NCI-H1105 treated with DMSO at 0.1 percent for 48 hours (cell line): ENCODE measurements at places on chromosomes 12 and 14.
A peak's percentile ranks its signal among the peaks of the same experiment; 100 is the strongest.

DNA sequence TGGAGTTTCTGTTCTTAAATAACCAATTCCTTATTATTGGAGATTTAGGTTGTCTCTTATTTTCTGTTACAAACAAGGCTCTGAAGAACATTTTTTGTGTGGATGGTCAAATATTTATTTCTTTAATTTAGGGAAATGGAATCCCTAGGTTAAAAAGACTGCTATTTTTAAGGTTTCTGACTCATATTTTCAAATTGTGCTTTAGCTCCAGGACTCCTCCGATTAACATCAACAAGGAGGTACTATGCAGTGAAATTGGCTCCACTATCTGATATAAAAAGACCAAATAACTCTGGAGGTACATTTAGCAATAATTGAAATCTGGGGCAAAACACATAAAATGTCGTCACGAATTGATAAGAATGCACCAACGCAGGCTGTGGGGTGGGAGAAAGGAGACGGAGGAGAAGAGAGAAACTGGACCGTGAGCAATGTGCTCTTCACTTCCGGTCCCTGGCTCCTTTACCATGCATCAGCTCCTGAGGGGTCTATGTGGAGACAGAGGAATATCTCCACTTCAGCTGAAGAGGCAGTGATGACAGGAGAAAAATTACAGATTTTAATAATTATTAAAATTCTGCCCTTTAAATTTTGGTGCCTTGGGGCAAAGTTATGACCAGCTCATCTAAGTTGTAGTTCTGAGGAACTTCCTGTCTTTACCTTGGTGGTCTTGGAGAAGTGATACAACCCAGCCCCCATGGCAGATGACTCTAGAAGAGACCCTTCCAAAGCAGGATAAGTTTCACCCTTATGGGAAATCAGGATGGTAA, 90.2 kb upstream of the BTG1 start:
- DNase-seq: no peak

DNA sequence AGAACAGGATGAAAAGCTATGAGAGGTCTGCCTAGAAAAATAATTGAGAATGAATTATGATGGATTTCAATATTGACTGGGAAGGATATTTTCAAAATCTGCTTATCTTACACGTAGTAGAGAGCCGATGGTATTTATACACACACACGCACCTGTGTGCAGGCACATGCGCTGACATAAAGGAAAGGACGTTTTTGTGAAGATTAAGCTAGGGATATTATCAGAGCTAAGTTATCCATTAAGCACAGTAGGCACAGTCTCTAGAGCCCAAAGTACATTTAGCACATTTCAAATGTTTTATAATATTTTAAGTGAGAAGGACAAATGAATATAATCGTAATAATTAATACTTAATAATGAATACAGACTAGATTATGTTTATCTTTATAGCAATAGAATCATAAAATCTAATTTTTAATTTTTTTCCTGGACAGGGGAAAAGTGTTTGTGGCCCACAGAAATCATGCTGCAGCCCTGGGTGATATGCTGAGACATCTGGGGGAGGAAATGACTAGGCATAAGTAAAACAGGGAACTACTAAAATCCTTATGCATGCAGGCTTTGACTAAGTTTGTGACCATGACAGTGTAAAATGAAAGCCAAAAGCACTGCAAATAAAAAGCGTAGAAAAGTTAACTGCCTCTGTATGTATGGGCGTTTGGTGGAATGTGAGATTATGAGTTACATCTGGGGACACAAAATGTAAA, 146.1 kb downstream of the KITLG start:
- no peak for DNase-seq

DNA sequence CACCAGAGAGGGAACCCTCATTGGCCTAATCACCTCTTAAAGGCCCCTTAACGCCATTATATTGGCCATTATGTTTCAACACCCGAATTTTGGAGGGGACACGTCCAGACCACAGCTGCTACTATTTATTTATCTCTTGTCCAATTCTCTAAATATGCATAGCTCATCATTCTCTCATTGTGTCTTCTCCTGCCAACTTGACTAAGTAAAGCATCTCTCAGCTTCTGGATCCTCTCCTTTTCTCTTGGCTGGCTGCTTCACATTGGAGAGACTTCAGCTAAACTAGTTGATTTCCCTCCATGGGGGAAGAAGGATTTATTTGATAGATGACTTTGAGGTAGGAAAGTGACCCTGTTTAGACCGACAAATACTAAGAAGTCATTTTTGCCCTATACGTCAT, 120.4 kb upstream of the KRR1 start:
- no peak for DNase-seq

DNA sequence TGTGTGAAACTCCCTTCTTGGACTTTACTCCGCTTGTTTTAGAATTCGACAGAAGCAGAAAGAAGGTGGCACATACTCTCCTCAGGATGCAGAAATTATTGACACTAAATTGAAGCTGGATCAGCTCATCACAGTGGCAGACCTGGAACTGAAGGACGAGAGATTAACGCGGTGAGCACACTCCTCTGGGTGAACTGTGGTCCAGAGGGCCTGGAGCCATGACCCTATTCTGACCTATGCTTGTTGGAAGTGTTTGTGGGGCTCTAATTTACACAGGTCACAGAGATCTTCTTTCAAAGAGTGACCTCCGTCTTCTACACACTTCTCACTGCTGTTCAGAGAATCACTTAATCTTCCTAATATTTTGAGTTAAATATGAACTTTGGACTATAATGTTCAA, 72.5 kb upstream of the MYF6 start:
- no peak for DNase-seq

DNA sequence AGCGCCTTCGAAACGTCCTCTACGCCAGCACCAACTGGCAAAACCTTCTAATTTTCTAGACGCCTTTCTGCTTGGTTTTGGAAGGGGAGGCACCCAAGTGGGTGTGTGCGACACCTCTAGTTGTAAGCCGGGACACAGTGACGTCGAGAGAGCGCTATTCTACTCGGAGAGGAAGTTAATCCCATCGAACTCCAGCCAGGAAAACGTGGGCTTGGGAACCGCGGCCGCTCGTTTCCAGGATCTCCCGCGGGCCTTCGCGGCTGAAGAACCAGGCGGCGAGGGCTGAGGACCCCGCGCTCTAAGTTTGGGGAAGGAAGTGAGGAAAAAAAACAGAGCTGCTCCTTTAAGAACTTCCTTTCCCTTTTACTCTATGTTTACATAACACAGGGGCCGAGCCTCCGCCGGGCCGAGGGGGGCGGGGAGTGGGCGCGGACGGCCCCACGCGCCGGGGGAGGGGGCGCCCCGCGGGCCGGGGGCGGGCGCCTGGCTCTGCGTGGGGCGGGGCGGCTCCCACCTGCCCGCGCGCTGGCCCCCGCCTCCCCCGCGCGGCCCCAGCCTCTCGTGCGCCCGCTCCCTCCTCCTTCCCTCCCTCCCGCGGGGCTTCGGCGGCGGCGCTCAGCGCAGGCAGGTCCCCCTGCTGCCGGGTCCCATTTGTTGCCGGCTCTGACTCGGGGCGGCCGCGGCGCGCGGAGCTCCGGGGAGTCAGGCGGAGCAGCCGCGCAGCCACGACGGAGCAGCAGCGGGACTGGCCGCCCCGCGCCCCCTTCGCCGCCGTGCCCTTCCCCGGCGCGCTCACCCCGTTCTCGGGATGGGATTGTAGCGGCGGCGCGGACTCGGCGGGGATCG, at the start of gene PELI2:
Gene PELI2 (plus strand): TSS at position 647 of the 846 bp plus-strand sequence. CDS start 250 bp downstream, outside the sequence.
- DNase-seq: peak; percentile 69

- no peak for DNase-seq
These were observed 60.1 kb downstream of the TSPAN9 start for GRCh38 chr12:3137268-3137781.

- DNase-seq: no peak
These were observed 474.3 kb upstream of the CCDC196 start for GRCh38 chr14:66011855-66012254.

GRCh38 chr14:72553161-72553560, 340.7 kb downstream of the DPF3 start:
- no peak for DNase-seq

DNA sequence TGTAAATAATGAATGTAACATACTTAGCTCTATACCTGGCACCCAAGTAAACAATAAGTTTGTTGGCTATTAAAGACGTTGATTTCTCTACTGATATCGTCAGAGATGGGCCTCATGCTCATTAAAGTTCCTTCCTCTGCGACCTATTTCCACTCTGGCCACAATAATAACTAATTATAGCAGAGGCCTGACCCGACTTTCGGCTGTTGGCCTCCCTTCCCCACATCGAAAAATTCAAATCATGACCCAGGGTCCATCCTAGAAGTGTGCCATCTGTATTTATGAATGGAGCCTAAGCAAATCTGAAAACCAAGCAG, 321 bp upstream of the USP30 start:
- DNase-seq: no peak

- no peak for DNase-seq
These were observed 424.8 kb downstream of the RAD51B start for GRCh38 chr14:68244262-68244980.

GRCh38 chr14:21070610-21071224, 613 bp downstream of the ARHGEF40 start:
- DNase-seq: peak; percentile 56

DNA sequence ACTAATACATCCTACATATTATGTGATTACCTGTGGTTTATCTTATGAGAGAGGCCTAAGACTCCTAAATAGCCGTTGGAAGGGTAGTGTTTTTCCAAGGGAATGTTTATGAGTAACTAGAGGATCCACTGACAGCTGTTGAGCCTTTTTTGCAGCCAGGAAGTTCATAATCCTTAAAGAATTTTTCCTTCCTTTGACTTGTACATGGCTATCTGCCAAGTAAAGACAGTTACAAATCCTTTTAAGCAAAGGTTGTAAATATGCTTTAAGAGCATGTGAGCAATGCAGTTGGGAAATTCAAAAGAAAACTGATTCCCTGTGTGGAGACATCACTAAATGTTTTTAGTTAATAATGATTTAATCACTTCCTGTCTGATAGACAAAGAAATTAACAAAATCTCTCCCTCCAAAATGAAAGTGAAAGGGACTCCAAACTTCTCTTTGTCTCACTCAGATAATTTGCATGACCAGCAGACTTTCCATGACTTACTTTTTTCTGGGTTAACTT, 333.8 kb downstream of the PDZRN4 start:
- DNase-seq: no peak

- DNase-seq: peak; percentile 42
These were observed 442.6 kb downstream of the DPF3 start for GRCh38 chr14:72451054-72451972.

- no peak for DNase-seq
These were observed 54.4 kb downstream of the PELI2 start for GRCh38 chr14:56172571-56172971.

DNA sequence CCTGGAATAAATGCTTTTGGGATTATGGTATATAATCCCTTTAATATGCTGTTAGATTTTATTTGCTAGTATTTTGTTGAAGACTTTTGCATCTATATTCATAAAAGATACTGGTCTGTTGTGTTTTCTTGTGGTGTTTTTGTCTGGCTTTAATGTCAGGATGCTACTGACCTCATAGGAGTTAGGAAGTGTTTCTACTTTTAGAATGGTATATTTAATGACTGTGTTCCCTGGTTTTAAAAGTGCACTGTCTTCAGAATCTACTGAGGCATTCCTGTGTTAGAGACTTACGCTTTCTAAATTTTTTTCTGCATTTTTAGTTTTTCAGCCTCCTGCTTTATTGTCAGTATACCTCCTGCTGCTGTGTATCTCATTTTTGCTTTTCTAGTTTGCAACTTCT, 51.6 kb downstream of the ARHGAP5 start:
- no peak for DNase-seq

DNA sequence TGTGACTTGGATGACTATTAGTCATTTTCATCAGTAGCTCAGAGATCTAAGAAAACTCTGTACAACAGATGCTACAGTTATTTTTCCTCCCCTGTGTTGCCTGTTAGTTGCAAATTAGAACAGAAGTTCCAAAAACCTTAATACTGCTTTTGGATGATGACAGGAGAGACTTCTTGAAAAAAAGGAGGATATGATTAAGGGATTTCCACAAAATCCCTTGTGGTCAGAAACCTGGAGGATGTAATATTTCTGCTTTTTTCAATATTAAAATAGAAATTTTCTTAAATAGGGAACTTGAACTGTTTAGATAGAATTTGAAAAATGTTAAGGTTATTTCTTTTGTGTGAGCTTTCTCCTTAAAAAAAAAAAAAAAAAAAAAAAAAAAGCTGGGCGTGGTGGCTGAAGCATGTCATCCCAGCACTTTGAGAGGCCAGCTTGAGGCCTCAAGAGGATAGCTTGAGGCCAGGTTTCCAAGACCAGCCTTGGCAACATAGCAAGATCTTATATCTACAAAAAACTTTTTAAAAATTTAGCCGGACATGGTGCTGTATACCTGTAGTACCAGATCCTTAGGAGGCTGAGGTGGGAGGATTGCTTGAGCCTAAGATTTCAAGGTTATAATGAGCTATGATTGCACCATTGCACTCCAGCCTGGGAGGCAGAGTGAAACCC, 14.1 kb downstream of the CMAS start:
- no peak for DNase-seq

- no peak for DNase-seq
These were observed 14.9 kb downstream of the RNF212B start for GRCh38 chr14:23252420-23253333.

DNA sequence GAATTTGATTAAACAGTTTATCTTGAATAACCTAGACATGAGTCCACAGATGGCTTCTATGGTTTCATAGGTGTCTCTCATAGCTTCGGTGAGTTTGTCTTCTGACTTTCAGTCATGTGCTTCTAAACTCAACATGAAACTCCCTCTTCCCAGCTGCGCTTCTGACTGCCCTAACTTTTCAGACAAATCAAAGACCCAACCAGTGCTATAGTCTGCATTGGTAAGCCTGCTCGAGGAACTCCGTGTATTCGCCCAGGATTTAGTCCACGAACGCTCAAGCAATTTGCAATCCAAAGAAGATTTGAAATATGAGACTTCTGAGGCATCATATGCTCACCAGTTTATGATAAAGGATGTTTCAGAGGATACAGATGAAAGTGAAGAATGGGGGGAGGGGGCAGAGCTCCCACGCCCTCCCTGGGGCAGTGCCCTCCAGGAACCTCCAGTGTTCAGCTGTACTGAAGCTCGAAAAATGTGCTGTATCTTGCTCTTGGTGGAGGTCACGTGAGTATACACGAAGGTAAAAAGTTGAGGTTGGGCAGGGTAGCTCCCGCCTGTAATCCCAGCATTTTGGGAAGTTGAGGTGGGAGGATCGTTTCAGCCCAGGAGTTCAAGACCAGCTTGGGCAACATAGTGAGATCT, 5.2 kb upstream of the RILPL2 start:
- DNase-seq: no peak
